Glutamatergic neuron (in vitro differentiated cells): ENCODE measurements at places on chromosomes 12 and 14. TPM values are rescaled to one million over a fixed set of nuclear protein-coding genes. Genes with fewer than 3 reads are reported as not detected.

GRCh38 chr14:76715101-76715500 is 46.2 kb upstream of the VASH1 start:
- DNase-seq: no peak

DNA sequence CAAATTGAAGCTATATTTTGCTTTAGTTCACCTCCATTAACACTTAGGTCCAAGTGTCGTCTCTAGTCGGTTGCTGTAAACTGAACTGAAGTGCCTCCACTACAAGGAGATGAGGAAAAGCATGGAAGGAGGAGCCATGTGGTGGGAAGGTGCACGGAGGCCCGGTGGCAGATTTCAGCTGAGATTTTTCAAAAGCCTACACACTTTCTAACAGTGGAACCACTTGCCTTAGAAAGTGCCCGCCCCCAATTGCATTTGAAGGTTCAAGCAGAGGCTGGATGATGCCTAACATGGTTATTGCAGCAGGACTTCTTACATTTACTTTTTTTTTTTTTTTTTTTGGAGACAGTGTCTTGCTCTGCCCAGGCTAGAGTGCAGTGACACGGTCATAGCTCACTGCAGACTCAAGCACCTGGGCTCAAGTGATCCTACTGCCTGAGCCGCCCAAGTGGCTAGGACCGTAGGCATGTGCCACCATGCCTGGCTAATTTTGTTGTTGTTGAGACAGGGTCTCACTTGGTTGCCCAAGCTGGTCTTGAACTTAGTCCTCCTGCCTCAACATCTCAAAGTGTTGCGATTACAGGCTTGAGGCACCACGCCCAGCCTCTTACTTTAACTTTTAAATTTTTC is 27.6 kb downstream of the EML1 start:
- DNase-seq: no peak

DNA sequence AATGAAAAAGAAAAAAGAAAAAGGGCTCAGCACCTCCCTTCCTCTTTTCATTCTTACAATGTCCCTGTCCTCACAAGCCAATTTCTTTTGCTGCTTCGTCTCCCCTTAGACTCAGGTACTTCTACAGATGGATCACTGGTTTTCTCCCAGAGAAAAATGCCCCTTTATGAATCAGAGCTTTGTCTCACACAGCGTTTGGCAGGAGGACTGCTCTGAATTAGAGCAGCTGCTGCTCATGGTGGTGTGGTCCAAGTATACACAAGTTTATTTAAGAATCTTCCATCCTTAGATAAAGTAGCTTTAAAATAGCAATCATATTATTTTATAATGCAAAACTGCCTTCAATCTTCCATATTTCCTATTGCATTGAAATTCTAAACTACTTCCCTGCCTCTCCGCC is 80.3 kb downstream of the SLC8A3 start:
- no peak for DNase-seq

GRCh38 chr14:52068615-52069306 is at the start of gene NID2:
TSS of gene NID2 (minus strand) at chr14:52069059. CDS start at chr14:52068994, 65 bp downstream.
- peak; percentile 62 for DNase-seq

- no peak for DNase-seq
Observed at GRCh38 chr14:94904636-94905035, 134.7 kb upstream of the GSC start.

DNA sequence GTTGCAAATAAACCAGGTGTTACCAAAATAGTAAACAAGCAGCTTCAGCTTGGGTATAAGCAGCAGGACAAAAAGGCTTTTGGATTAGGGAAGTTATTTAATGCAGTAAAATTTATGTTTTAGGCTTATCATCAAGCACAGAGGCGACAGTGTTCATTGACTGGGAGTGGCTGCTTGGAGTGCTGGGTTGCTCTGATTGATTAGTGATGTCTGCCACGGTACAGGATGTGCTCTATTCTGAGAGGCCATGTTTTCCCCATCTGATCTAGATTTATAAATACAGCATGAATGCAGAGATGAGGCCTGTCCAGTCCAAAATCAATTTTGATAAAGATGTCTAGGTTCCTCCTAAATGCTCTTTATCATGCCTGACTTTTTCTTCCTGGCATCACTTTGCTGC is 83.5 kb downstream of the MAP1LC3B2 start:
- no peak for DNase-seq

GRCh38 chr12:123363740-123364531 is 711 bp downstream of the SBNO1 start:
- DNase-seq: peak; percentile 32

HOXC10 gene
- not detected for total RNA-seq

TAS2R30 gene
- total RNA-seq: 5.1 TPM

OR6C2 gene
- not detected for total RNA-seq
